ENCODE measurements at places on chromosomes 12 and 14.

- DNase-seq, result no peak
These were observed 76.9 kb upstream of the PSMA6 start for GRCh38 chr14:35215110-35215813.

DNA sequence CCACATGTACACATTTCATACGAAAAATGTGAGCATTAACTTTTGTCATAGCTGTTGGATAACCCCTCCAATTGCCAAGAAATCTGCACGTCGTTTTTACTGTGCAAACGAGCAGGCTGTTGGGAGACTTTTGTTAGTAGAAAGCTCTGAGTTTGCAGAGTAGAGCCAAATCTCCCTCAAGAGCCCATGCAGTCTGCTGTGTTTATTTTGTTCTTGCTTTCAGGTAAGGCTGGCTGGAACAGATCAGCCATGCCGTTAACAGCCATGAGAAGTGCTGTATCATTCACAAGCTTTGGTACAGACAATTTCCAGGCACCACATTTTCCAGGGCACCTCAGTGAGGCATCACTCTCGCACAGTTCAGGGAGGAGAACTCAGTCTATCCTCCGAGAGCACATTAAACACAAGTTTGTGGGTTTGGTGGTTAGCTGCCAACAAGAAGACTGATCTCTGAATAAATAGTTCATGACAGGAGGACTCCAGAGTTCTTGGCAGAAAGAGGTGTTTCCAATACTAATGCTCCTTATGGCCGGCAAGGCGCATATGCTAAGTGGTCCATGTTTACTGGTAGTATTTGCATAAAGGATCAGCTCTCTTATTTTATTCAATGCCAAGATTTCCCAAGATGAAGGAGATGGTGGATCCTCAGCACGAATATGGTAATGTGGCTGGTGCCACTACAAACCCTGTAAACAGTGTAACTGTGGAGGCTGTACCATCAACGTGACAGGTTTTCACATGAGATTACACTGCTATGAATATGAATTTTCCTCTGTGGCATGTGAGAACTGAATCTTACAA lies 30.3 kb upstream of the PELI2 start:
- no peak for DNase-seq

GRCh38 chr12:124006846-124007713 lies 34.1 kb downstream of the ZNF664 start:
- no peak for DNase-seq

GRCh38 chr14:77238996-77239395 lies 32.0 kb downstream of the NGB start:
- no peak for DNase-seq

- no peak for DNase-seq
These were observed 458 bp downstream of the KHNYN start for GRCh38 chr14:24430143-24430681.

GRCh38 chr14:58280954-58281787 lies 17.2 kb upstream of the ARID4A start:
- no peak for DNase-seq

GRCh38 chr12:28951935-28952334 lies 197.1 kb upstream of the FAR2 start:
- DNase-seq, result no peak

GRCh38 chr14:100710826-100711462 lies 15.7 kb upstream of the DLK1 start:
- DNase-seq, result no peak

Measured in NCI-H1436 treated with DMSO at 0.1 percent for 48 hours (cell line).